ENCODE measurements at places on chromosomes 4 and X.

DNA sequence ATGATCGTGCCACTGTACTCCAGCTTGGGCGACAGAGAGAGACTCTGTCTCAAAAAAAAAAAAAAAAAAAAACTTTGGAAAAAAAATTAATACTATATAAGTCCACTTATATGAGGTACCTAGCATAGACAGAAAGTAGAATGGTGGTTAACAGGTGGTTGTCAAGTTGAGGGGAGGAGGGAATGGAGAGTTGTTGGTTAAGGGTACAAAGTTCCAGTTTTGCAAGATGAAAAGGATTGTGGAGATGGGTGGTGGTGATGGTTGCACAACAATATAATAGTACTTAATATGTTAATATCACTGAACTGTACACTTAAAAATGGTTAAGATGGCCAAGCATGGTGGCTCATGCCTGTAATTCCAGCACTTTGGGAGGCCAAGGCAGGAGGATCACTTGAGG lies 4.1 kb upstream of the IL9R start:
- no peak for DNase-seq

GRCh38 chr4:150126201-150126863 lies 48.1 kb downstream of the DCLK2 start:
- DNase-seq = no peak

- no peak for DNase-seq
Observed at GRCh38 chrX:96424007-96424406, 260.6 kb upstream of the DIAPH2 start.

DNA sequence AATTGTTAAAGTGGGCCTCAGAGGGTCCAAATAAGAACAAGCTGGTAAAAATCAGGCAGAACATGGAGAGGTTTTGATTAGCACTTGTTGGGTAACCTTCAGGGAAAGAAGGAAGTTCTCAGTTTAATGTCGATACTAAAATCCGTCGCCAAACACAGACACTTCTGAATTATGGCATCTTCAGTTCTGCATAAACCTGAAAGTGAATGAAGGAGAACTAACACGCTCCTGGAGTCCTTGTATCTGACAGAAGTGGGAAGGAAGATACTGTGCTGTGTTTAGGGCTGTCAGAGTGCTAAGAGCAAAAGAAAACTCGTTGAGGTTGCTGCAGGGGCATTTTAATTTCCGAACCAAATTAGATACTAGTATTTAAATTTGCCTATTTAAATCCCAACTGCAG lies 106.2 kb downstream of the TMA16 start:
- no peak for DNase-seq

DNA sequence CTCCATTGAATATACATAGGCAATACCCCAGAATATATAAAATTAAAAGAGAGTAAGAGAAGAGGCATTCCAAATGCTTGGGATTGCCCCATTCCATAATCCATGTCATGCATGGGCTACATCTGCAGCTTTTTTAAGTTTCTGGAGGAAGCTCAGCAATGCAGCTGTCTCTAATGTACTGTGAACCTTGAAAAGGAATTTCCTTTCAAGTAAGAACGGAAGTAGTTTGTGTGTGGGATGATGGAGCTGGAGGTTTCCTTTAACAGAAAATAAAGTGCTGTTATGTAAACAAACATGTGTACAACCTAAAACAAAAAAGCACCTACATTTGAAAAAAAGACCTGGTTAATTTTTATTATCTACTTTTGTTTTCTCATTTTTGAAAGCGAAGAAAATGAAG lies 303.5 kb downstream of the BMPR1B start:
- DNase-seq = no peak

DNA sequence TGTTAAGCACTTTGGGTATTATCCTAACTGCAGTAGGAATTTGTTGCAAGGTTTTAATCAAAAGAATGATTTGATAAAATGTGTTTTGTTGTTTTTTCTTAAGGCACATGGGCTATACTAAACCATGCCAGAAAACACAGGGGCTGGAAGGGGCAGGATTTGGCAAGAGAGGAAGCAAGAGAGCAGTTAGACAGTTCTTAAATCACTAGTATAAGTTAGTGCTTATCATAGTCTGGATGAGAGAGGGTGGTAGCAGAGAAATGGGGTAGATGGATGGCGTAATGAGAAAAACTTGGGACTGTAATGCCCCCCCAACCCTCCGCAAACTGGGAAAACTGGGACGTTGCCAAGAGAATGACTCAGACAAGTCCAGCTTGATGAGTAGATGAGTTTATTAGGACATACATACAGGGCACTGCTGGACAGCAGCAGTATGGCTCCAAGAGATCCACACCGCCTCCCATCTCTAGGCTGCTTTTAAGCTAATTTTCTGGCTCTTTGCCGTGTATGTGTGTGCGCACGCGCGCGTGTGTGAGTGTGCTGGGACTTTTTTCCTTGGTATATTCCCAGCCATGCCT lies 151.5 kb downstream of the PDLIM5 start:
- DNase-seq = no peak

DNA sequence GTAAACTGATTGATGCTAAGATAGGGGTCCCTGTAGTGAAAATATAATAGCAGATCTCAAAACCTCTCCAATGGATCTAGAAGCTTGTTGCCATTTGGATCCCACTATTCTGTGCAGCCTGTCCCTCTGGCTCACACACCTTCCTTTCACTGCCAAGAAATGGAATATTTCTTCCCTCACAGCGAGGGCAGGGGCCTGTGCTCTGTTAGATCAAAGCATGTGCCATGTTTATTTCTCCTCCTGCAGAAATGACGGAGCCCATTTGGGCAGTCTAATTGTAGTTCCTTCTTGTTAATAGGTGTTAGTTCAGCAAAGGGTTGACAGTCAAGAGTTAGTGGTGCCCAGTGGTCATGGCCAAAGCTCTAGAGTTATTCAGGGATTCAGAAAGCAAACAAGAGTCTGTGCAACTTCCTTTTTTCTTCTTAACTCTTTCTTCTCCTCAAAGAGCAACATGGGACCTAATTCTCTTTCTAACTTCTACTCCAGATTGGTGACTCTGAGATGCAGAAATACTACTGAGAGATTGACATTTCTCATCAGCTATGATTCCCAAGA lies 106.8 kb downstream of the STOX2 start:
- no peak for DNase-seq

GRCh38 chr4:82128355-82128754 lies 245.4 kb downstream of the HNRNPD start:
- DNase-seq = no peak

DNA sequence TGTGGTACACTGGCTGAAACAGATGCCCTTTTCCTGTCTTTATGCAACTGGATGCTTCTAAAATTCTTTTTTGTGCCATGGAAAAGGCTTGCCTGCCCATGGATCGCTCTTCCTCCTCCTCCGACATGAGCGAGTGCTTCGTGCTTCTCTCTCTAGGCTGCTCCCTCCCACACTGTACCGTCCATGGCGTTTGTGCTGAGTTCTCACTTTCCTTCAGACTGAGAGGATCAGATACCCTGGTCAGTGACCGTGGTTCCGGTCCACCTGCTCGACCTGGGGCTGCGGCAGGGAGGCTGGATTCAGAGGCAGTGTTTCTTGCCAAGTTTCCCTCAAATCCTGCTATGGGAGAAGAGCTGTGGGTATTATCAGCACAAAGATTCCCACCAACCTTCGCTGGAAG lies 10.2 kb upstream of the CLDN24 start:
- DNase-seq = no peak

- DNase-seq = no peak
Observed at GRCh38 chr4:55437356-55437796, 41.6 kb downstream of the TMEM165 start.

DNA sequence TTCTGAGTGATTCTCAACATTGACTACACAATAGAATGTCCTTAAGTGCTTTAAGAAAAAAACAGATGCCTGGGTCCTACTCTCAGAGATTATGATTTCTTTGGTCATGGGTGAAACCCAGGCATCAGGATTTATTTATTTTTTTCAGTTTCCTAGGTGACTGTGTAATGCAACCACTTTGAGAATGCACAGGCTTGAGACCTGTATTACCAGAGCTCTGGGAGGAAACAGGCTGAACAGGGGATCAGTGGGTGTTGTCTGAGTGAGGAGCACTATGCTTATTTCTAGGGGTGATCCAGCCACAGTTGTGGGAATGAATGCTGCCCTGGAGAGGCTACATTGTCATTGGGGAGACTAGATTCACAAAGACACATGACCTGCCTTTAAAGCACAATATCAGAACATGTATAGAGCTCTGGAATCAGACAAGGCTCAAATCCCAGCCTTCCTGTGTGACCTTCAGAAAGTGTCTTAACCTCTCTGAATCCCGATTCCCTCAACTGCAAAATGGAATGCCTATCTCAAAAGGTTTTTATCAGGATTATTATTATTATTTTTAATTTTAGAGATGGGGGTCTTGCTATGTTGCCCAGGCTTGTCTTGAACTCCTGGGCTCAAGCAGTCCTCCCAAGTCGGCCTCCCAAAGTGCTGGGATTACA lies 61.6 kb upstream of the PRPS1 start:
- no peak for DNase-seq

DNA sequence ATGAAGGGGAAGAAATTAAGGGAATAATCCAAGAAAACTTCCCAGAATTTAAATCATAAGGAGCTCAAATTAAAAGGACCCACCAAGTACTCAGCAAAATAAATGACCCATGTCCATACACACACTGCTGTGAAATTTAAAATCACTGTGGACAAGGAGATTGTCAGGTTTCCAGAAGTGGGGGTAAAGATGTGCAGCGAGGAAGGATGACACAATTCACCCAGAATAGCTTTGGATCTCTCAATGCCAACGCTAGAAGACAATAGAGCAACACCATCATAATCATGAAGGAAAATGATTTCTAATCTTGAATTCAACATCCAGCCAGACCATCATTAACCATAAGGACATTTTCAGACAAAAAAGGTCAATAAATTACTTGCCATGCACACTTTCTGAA lies 65.7 kb downstream of the CASK start:
- no peak for DNase-seq

DNA sequence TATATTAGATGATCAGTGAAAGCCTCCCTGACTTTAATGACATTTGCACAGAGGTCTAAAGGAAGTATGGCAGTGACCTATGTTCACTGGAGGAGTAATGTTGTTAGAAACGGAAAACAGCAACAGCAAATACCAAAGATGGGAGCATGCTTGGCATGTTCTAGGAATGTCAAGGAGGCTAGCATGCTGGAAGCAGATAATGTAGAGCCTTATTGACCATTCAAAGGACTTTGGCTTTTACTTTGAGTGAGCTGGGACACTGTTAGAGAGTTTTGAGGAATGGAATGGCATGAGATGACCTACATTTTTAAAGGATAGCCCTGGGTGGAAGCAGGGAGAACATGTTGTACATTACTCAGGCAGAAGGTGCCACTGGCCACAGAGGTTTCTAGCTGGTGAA lies 6.0 kb downstream of the RPA4 start:
- DNase-seq = no peak

DNA sequence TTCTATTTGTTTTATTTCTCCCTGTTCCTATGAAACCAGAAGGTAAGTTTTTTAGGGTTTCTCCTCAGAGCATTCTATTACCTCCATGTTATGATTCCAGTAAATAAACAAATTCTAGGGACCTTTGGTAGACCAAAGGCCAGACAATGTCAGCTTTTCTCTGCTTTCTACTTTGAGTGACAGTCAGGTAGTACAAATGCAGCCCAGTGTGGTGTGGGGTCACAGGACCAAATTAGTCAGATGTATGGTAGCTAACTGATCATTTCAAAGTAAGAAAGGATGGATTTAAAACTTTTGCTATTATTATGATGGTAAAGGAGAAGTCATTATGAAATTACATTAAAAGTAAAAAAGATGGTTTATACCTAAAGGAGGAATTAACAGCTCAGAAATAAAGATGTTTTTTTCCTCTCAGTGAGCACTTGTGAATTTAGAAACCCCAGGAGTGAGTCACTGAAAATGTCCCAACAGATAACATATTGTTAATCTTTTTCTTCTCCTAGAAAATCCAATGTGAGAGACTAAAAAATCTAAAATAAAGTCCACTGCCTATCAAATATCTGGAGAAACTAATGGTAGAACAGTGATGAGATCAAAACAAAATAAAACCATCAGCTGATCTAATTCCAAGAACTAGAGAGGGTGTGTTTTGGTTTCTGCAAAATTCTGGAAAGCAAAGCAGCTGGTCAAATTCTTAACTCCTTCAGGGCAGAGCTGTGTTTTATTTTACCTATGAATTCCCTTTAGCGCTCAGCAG lies 16.6 kb upstream of the KLHL2 start:
- DNase-seq = no peak

DNA sequence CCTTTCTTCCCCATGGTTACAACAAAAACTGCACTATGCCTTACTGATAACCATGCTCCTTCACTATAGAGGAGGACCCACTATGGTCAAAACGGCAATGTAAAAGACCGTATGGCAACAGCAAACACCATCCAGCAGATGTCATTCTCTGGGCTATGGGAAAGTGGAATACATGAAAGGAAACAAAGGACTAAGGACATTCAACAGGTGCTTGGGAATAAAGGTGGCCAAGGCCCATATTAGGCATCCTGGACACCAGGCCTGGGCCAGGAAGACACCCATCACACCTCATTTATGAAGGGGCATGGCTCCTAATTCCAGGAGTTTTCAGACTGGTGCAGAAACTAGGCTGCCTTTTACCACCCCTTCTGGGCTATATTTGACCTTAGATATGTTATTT lies 268.4 kb downstream of the PPP3CA start:
- no peak for DNase-seq

DNA sequence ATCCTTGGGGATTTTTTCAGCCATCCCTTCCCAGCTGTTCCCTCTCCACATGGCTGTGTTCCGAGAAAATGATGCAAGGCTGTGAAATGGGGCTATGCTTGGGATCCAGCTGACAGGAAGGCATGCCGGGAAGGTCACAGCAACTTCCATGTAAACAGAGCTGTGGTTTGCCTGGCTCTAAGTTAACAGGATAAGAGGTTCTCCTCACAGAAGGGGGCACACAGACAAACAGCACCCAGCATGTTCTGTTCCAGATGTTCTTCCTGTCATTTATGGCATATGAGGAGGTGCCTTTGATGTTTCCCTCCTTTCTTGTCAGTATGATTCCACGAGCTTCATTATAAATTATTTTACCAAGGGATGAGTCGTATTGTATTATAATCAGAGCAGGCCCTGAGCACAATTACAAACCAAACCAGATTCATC lies 220.7 kb downstream of the ANTXR2 start:
- DNase-seq = no peak

- DNase-seq = no peak
Observed at GRCh38 chr4:138404251-138404650, 162.1 kb upstream of the SLC7A11 start.

DNA sequence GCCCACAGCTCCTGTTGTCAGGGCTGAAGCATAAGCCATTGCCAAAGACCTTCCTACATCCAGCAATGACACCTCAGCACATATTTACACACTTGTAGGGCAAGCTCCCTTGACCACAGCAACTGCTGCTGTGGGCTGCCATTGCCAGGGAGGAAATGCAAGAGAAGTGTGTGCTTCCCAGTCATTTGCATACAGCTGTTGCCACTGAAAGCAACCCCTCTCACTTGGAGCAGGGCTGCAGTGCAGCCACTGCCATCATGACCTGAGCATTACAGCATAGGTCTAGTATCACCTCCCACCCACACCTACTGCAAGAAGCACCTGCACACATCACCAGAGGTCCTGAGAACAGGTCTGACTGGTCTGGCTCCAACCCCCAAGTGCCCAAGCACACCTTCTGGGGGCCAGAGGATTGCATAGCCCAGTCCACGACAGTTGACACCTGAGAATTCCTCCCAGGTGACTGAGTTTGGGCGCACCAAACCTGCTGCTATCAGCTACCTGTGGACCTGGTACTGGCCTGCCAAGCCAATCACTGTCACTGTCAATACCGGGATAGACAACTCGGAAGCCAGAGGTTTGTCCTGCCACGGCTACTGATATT lies 636.5 kb upstream of the SLIT2 start:
- no peak for DNase-seq

- no peak for DNase-seq
Observed at GRCh38 chr4:80386281-80386886, 50.9 kb downstream of the CFAP299 start.
